ENCODE measurements at places on chromosomes 1 and 21.

DNA sequence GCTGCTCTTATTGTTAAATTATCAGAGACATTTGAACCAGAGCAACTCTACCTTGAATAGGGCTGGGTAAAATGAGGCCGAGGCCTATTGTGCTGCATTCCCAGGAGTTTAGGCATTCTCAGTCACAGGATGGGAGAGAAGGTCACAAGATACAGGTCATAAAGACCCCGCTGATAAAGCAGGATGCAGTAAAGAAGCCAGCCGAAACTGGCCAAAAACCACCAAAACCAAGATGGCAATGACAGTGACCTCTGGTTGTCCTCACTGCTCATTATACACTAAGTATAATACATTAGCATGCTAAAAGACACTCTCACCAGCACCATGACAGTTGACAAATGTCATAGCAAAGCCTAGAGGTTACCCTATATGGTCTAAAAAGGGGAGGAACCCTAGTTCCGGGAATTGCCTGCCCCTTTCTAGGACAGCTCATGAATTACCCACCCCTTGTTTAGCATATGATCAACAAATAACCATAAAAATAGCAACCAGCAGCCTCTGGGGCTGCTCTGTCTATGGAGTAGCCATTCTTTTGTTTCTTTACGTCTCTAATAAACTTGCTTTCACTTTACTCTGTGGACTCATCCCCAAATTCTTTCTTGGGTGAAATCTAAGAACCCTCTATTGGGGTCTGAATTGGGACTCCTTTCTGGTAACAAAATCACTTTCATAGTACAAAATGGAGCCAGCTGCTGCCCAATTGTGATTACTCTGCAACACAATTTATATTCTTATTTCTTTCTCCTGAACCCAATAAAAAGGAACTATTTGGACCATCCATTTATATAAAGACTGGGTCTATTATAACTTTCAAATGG, 179.6 kb downstream of the TGFBR3 start:
- no peak for DNase-seq

GRCh38 chr1:48603222-48603621, 131.2 kb upstream of the SPATA6 start:
- DNase-seq: no peak

DNA sequence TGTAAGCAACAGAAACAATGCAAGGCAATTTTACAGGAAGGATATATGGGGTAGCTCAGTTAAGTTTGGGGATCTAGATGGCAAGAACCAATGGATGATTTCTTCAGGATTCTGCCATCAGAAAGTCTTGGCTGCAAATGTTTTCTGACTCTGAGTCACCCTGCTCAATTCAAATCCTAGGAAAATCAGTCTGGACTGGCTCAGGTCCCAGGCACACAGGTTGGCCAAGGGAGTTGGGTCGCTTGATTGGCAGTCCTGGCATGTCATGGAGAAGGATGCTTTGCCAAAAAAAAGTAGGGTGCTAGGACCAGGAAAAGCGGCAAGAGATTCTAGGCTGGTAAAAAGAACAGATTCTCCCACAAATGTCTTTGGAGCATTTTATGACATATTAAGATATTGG, 28.9 kb upstream of the S1PR1 start:
- DNase-seq: no peak

DNA sequence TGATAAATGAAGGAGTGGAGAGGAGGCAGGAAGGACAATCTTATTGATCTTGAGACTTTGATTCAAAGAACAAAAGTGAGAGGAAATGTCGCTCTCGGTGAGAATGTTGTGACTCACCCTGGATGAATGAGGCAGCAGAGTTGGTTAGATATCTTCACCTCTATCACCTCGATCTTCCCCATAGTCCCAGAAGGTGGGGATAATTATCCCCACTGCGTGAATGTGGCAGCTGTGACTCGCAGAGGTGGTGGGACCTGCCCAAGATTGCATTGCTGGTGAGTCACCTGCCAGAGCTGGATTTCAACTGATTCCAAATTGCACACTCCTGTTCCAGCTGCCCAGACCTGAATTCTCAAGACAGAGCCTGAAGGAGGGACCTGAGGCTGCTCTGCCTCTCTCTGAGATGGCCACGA, 105.0 kb downstream of the MATN1 start:
- DNase-seq: no peak

- no peak for DNase-seq
Measured at GRCh38 chr1:182930985-182931384, 22.0 kb downstream of the SHCBP1L start.
